ENCODE measurements at places on chromosomes 1 and 21.

DNA sequence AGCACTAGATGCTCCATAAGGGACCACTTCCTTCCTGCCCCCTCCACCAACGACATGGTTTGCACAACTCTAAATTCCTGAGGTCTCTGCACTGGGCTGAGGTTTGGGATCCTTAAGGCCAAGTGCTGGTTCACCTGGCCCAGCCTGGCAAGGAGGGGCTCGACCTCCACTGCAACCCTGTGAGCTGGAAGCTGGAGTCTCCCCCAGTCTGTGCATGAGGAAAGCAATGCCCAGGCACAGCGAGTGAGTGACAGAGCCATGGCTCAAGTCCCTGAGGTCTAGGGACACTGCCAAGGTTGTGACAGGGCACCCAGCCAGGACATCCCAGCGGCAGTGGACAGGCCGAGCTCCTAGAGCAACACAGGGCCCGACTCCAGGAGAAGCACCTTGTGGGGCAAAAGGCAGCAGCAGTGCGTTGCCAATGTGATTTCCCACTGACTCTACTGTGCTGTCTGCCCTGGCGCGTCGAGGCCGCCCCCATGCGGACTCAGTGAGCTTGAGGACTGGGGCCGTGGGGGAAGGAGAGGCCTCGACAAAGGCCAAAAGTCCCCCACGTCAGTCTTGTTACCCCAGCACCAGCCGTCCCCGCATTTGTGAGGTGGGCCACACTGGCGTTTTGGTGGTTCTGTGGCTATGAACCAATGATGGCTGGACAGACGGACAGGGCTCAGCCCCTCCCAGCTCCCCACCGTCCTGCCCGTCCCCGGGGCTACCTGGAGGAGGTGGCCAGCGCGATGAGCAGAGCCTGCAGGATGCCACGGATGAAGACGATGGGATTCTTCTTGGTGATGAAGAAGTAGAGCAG, 30.0 kb downstream of the PODN start:
- no peak for DNase-seq

GRCh38 chr1:212700892-212701819, 1.5 kb upstream of the BATF3 start:
- DNase-seq: peak; percentile 13

DNA sequence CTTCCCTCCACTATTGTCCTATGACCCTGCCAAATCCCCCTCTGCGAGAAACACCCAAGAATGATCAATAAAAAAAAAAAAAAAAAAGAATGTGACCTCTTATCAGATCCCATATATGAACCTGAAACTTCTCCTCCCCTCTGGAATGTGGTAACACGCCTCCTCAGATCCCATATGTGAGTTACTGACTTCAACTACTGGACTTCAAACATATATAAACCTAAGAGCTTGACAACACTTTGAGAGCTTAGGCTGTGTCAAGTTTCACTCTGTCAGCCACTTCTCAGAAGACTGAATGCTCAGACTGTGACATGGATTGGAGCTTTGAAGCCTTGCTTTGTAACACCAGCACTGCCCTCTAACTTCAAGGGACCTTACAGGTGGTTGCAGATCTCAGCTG, 148.4 kb downstream of the COP1 start:
- no peak for DNase-seq

DNA sequence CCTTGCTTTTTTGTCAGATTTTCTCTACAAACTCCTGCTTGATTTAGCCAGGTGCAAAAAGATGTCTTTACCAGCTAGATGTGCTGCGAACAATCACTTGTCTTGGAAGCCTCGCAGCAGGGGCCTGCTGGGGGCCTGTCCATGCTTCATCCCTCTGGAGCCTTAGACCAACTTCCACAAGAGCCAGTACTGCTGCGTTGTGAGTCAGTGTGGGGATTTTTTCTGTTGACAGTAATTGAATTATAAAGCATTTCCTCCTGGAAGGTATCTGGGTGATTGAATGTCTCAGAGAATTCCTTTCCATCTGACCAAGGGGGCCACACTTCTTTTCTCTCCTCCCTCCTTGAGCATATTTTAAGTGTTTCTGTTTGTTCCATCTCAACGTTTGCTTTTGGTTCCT, 40.4 kb upstream of the LDLRAP1 start:
- DNase-seq: no peak

DNA sequence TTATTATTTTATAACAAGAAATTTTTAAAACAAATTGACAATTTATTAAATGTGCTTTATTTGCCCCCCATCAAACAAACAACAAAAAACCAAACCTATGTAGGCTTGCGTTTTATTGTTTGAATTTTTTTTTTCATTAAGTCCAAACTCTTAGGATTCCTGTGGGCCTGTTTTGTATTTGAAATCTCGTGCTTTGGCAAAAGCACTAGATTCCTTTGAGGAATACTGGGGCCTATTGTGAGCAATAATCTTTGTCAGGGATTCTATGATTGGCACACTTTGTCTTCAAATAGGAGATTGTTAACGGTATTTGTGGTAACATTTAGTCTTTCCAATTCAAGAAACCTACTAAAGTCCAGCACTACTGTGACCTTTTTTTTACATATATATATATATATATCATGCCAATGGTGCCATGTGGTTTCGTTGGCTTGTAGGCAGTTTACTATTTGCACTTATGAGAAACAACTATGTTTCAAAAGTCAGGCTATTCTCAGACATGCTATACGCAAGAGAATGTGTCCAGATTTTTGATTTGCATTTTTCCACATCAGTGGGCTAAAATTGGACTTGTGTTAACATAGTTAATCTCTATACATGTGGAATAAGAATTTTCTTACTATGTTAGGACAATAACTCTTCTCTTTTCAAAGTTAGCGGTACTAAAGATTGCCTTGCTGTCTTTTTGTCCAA, 70.4 kb upstream of the GREM2 start:
- no peak for DNase-seq

DNA sequence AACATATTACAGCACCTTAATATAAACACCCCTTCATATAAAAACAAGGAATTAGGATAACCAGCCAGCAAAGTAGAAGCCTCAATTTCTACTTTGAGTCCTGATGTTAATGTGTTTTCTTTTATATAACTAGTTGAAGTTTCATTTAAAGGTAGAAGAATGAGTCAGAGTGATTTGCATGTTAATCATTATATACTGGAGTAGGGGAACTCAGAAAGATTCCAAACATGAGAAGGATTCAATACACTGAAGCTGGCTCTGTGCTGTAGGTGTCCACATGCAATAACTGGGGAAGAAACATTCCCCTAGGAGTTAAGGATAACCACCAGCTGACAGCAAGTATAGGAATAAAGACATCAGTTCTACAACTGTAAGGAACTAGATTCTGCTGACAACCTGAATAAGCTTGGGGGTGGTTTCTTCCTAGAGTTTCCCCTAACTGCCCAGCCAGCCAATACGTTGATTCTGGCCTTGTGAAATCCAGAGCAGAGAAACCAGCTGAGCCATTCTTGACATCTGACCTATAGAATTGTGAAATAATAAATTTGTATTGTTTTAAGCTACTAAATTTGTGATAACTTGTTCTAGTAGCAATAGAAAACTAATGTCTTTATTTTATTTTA, 33.4 kb upstream of the RNPC3 start:
- no peak for DNase-seq

DNA sequence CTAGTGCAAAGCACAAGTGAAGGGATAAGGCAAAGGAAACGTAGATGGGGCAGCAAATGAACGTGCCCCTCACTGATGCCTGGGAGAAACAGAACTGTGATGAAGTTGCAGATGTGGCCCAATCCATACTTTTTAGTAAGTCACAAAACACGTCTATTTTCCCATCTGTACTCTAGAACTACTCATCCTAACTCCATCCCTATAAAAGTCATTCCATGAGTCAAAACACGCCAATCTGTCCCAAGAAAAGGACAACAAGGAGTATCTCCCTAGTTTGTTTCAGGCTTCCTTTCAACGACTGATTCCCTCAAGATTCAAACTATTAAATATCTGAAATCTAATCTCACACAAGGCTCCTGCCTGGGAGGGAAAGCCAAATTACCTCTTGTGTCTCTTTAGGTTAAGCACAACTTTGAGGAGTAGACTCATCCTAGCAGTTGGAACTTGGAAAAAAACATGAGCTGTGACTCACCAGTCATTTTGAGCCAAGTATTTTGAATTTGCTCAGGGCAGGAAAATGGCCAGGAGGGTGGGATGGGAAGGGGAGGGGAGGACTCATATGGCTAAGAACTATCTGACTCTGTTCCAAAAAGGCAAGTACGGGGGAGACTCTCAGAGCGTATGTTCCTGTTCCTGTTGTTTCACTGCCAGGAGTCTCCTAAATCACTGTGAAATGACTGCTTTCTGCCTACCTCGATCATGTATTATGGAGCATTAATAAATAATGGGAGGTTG, 214.5 kb upstream of the CAMK1G start:
- DNase-seq: peak; percentile 69

DNA sequence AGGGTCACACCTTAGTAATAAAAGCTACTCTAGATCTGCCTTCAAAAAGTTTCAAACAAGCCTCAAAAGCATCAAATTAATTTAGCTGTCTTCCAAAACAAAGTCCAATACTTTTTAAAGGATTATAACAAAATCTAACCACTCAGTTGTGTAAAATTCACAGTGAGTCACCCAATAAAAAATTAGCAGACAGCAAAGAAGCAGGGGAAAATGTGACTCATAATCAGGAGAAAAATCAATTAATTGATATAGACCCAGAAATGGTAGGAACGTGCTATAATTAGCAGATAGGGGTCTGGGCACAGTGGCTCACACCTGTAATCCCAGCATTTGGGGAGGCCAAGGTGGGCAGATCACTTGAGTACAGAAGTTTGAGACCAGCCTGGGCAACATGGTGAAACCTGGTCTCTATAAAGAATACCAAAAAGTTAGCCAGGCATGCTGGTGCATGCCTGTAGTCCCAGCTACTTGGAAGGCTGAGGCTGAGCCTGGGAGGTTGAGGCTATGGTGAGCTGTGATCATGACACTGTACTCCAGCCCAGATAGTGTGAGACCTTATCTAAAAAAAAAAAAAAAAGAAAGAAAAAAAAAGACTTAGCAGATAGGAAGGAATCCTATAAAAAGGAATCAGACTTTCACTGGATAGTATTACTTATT, 8.1 kb upstream of the MYOG start:
- peak; percentile 31 for DNase-seq

DNA sequence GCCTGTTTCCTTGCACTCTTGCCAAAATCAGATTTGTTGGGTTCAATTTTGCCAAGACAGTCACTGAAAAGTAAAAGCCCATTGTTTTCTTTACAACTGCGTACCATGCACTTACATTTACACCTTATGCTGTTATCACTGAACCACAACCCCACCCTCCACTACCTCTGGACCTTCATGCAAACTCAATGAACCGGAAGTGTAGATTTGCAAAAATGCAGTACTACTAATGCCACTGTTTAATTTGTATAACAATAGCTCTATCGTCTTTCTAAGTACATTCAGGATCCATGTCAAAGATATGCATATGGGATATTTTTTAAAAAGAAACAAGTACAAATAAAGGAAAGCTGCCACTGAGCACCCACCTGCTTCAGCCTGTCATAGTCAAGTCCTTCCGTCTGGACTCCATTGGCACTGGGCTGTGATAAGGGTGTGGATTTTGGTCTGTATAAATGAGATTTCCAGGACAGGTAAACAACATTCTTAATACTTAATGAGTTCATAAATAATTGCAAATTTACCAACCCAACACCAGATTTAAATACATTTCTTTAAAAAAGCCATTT, 72.9 kb upstream of the LBR start:
- no peak for DNase-seq

DNA sequence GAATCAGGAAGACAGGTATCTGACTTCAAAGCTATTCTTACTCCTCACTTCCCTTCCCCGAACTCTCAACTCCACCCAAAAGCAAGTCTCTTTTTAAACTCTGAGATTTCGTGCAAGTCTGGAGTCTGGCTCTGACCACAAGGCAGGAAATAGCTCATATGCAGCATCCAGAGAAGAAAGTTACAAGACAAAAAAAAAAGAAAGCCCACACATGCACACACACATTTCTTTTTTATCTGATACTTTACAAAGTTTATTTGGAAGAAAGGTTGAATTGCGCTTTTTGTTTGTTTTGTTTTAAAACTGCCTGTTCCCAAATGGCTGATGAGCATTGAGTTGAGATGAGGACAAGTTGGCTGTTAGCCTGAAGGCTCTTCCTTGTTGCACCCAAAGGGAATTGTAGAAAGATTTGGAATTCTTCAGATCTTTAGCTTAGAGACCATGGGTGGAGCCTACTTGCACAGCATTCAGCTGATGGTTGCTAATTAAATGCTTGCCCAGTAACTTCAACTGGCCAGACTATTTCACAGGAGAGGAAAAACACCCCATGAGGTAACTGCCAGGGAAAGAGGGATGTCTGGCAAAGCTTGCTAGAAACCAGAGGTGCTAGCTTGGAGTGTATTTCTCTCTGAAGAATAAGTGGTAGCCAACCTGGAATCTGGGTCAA, 490.3 kb downstream of the TTLL7 start:
- DNase-seq: peak; percentile 94

- peak; percentile 24 for DNase-seq
Measured at GRCh38 chr1:110464340-110464739, 13.4 kb downstream of the PROK1 start.

- DNase-seq: no peak
Measured at GRCh38 chr1:5765997-5766913, 226.0 kb downstream of the NPHP4 start.

DNA sequence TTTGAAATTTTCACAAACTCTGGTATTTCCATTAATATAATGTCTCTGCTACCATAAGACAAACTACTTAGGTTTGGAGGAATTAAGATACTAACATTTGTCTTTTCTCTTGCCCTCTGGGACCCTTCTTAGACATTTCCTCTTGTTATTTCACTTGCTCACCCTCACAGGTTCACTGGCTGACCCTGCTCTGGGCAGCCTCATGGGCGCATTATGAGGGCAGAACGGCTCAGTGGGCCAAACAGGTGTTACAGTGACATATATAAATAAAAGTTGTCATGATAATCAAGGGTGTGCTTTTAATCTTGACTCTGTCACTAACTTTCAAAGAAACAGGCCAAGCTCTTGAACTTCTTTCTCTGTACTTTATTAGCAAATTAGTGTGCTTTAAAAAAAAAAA, 46.5 kb downstream of the ZNHIT6 start:
- no peak for DNase-seq

DNA sequence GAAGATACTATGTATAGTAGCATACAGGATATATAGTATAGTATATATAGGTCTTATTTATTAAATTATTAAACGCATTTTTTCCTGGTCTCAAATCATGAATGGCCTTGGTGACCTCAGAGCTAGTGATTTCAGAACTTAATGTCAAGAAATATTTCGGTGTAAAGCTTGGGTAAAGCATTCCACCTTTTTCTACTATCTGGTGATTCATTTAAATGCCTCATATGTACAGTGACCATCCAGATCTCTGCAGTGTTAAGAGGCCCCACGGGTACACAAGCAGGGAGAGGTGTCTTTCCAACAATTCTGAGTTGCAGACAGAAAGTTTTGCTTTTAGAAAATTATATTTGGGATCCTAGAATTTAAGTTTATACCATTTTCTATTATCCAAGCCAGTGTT, 626.5 kb downstream of the PTPRC start:
- DNase-seq: no peak

GRCh38 chr1:112805155-112805853, 90.2 kb upstream of the PPM1J start:
- no peak for DNase-seq

DNA sequence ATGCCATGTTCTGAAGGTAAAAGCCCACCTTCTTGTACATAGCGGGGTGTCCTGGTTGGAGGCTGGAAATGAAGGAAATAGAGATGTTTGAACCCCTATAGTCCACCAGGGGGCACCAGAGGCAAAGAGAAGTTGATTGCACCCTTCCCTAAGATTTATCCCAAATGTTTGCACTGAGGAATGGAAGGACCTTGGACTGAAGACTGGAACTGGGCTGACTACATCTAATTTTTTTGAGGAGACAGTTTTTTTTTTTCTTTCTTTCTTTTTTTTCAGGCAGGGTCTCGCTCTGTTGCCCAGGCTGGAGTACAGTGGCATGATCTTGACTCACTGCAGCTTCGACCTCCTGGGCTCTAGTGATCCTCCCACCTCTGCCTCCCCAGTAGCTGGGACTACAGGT, 55.3 kb upstream of the EIF4G3 start:
- DNase-seq: peak; percentile 16
